Calu3 (cell line): ENCODE measurements at places on chromosomes 13 and 19.

GRCh38 chr13:102470283-102470917 is 68.6 kb upstream of the FGF14 start:
- H3K27ac ChIP-seq = no peak overlapping the region
- no peak overlapping the region for H3K4me3 ChIP-seq
- H3K27me3 ChIP-seq = no peaks in the 10 kb centered on the region
- no peak for DNase-seq
- no peaks in the 10 kb centered on the region for H3K4me1 ChIP-seq
- no peaks in the 10 kb centered on the region for H3K36me3 ChIP-seq

DNA sequence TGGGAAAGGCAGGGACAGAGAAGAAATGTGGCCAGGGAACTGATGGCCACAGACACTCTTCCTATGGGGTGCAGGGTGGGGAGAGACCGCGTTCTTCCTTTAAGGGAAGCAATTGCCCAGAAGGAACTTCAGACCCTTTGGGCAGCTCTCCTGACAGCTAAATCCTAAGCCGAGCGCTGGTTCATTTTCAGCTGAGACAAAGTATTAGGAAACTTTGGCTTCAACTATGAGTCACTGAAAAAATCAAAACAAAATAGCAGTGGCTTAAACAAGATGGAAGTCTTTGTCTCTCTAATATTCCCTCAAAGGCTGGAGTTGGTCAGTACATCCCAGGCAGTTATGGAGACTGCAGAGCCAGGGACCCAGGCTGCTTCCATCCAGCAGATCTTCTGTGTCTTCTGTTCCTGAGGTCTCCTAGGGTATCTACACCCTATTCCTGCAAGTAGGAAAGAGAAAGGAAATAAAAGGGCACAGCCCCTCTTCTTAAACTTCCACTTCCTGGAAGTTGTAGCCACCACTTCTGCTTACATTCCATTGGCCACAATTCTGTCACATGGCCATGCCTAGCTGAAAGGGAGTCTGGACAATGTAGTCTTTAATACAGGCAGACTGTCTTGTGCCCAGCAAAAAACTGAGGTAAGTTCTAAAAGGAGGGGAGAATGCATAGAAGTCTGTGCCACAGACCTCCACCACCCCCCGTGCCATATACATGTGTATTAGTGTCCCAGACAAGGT is 163.5 kb downstream of the KATNAL1 start:
- H3K4me1 ChIP-seq = peaks cover 17% of the 10 kb centered on the region
- H3K4me3 ChIP-seq = no peak overlapping the region
- DNase-seq = no peak
- H3K27me3 ChIP-seq = no peaks in the 10 kb centered on the region
- no peak overlapping the region for H3K27ac ChIP-seq
- H3K36me3 ChIP-seq = no peaks in the 10 kb centered on the region

GRCh38 chr19:7333198-7334118 is 15.3 kb upstream of the ARHGEF18 start:
- peak; percentile 16 for DNase-seq
- H3K27me3 ChIP-seq = peaks cover 20% of the 10 kb centered on the region
- no peaks in the 10 kb centered on the region for H3K4me1 ChIP-seq
- no peaks in the 10 kb centered on the region for H3K36me3 ChIP-seq

DNA sequence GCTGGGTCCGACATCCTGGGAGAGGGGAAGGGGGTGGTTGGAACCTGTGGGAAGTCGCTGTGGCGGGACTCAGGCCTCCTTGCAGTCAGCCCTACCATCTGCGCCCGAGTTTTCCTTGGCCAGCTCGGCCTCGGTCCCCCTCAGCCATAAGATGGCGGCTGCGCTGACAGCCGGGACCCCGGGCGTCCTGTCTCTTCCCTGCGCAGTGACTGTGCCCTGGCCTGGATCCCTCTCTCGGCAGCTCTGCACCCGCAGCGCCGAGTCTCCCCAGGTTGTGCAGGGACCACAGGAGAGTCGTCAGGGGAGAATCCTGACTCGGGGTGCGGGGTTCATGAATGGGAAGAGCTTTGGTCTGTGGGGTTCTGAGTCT is 345 bp downstream of the ZNF257 start:
- H3K36me3 ChIP-seq = peaks cover 9% of the 10 kb centered on the region
- H3K27me3 ChIP-seq = no peaks in the 10 kb centered on the region
- H3K4me1 ChIP-seq = no peaks in the 10 kb centered on the region
- H3K4me3 ChIP-seq = peak overlapping the region; percentile 69
- peak; percentile 1 for DNase-seq
- H3K27ac ChIP-seq = no peak overlapping the region

DNA sequence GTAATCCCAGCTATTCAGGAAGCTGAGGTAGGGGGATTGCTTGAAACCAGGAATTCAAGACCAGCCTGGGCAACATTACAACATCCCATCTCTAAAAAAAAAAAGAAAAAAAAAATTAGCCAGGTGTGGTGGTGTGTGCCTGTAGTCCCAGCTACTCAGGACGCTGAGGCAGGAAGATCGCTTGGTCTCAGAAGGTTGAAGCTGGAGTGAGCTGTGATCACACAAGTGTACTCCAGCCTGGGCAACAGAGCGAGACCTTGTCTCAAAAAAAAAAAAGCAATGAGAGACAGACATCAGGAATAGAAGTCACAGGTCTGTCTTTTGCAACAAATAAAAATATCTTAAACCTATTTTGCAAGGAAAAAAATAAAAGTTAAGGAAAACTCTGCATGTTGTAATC is 23.3 kb downstream of the TMEM38A start:
- H3K4me1 ChIP-seq = no peaks in the 10 kb centered on the region
- H3K27ac ChIP-seq = no peak overlapping the region
- peaks cover 6% of the 10 kb centered on the region for H3K36me3 ChIP-seq
- no peak overlapping the region for H3K4me3 ChIP-seq
- DNase-seq = no peak

GRCh38 chr13:92187378-92187989 is 789.1 kb downstream of the GPC5 start:
- H3K27ac ChIP-seq = no peak overlapping the region
- no peaks in the 10 kb centered on the region for H3K4me1 ChIP-seq
- DNase-seq = no peak
- H3K4me3 ChIP-seq = no peak overlapping the region

DNA sequence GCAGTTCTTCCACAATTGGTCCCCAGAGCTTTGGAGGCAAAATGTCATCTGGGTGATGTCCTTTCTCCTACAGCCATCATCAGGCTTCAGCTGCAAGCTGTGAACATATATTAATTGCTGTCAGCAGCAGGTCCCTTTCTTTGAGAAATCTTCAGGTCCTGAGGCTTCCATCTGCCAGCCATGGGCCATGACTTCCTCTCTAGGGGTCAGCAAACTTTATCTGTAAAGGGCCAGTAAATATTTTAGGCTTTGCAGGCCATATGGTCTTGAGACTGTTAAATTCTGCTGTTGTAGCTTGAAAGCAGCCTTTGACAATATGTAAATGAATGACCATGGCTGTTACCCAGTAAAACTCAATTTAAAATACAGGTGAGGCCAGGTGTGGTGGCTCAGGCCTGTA is 27.1 kb downstream of the SERP2 start:
- H3K4me1 ChIP-seq = peaks cover 23% of the 10 kb centered on the region
- H3K27ac ChIP-seq = no peak overlapping the region
- no peak overlapping the region for H3K4me3 ChIP-seq
- H3K27me3 ChIP-seq = no peaks in the 10 kb centered on the region
- no peaks in the 10 kb centered on the region for H3K36me3 ChIP-seq
- no peak for DNase-seq

GRCh38 chr19:7605490-7606222 is 10.0 kb downstream of the CAMSAP3 start:
- DNase-seq = peak; percentile 25
- no peak overlapping the region for H3K4me3 ChIP-seq
- no peaks in the 10 kb centered on the region for H3K27me3 ChIP-seq
- H3K4me1 ChIP-seq = no peaks in the 10 kb centered on the region
- H3K27ac ChIP-seq = no peak overlapping the region

DNA sequence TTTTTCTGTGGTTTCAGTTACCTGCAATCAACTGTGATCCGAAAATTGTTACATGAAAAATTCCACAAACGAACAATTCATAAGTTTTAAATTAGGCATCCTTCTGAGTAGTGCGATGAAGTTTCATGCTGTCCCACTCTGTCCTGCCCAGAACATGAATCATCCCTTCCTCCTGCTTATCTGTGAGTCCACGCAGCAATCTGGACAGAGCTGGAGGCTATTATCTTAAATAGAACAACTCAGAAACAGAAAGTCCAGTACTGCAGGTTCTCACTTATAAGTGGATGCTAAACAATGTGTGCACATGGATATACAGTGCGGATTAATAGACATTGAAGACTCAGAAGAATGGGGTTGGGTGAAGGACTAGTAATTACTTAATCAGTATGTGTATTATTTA is 583.7 kb upstream of the SPRY2 start:
- no peaks in the 10 kb centered on the region for H3K4me1 ChIP-seq
- H3K27me3 ChIP-seq = no peaks in the 10 kb centered on the region
- H3K36me3 ChIP-seq = no peaks in the 10 kb centered on the region
- no peak overlapping the region for H3K4me3 ChIP-seq
- H3K27ac ChIP-seq = no peak overlapping the region
- DNase-seq = no peak

DNA sequence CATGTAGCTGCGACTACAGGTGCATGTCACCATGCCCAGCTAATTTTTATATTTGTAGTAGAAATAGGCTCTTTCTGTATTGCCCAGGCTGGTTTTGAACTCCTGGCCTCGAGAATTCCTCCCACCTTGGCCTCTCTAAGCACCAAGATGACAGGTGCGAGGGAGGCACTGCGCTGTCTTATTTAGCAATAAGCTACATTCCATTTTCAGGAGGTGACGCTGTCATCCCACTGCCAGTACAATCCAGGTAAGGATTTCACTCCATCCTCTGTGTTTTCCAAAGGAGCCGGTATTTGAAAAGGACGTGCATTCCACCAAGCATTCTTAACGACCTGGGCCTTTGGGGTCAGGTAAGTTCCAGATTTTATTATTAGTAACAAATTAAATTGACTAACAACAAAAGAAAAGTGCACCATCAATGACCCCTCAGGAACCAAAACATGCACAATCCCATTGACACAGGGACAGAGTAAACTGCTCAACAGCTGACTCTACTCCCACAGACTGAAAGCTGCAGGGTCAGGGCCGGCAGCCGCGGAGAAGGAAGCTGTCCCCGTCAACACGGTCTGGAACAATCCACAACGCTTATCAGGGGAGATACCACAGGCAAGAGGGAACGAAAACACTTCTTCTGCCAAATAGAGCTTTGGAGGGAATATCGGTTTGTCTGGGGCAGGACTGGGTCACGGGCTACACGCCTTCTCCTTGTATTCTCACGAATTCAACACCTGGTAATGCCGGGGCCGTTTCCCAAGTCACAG is 82.8 kb downstream of the INSR start:
- H3K36me3 ChIP-seq = no peaks in the 10 kb centered on the region
- H3K4me1 ChIP-seq = no peaks in the 10 kb centered on the region
- H3K4me3 ChIP-seq = no peak overlapping the region
- DNase-seq = no peak
- no peaks in the 10 kb centered on the region for H3K27me3 ChIP-seq
- no peak overlapping the region for H3K27ac ChIP-seq

DNA sequence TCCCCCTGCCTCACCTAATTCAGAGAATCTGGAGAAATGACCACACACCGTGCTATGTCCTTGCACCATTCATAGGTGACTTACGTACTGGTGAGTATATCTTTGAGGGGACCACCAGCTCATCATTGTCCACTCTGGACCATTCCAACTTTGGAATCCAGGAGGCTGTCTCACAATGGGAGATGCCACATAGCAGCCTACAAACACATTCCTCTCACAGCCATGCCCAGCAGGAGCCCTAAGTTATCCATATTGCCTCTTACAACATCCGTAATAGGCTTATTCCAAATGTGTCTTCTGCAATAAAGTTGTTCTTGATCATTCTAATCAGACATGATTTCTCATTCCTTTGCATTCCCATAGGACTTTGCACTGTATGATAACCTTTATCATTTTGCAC is 436.7 kb downstream of the EFNB2 start:
- H3K27me3 ChIP-seq = no peaks in the 10 kb centered on the region
- no peak overlapping the region for H3K27ac ChIP-seq
- H3K4me3 ChIP-seq = no peak overlapping the region
- H3K4me1 ChIP-seq = peaks cover 47% of the 10 kb centered on the region

DNA sequence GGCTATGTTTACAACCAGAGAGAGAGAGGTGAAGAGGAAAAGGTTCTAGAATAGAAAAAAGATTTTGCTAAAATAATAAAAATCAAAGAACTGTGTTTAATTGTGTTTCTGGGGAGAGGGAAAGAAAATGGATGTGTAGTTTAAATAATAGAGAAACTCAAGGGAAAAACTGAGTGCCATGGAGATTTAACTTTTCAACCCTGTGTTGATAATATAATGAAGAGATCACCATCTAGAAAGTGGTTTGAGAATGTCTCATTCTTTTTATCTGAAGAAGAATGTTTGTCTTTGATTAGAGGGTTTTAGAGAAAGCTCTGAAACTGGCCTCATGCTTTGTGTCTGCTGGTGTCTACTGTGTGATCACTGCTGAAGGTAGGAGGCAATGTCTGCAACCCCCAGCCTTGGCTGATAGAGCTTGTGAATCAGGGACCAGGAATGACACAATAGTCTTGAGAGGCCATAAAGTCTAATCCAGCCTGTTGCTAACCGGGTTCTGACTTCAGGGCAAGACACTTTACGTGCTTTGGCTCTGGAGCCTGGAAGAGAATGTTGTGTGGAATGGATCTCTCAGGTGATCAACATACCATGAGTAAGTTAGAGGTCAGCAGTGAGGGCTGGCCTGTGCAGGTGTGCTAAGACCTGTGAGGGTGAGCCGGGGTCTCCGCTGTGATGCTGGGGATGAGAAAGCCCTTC is 5.4 kb downstream of the COL4A2 start:
- no peaks in the 10 kb centered on the region for H3K27me3 ChIP-seq
- no peak overlapping the region for H3K4me3 ChIP-seq
- no peak overlapping the region for H3K27ac ChIP-seq

GRCh38 chr13:90105276-90105675 is 1242.2 kb upstream of the MIR17HG start:
- H3K4me1 ChIP-seq = no peaks in the 10 kb centered on the region
- no peak overlapping the region for H3K4me3 ChIP-seq
- H3K36me3 ChIP-seq = no peaks in the 10 kb centered on the region
- no peak for DNase-seq
- no peaks in the 10 kb centered on the region for H3K27me3 ChIP-seq

- no peaks in the 10 kb centered on the region for H3K4me1 ChIP-seq
- no peaks in the 10 kb centered on the region for H3K36me3 ChIP-seq
- no peak for DNase-seq
- H3K27me3 ChIP-seq = no peaks in the 10 kb centered on the region
- no peak overlapping the region for H3K27ac ChIP-seq
Observed at GRCh38 chr13:42071672-42072419, 23.4 kb downstream of the DGKH start.

DNA sequence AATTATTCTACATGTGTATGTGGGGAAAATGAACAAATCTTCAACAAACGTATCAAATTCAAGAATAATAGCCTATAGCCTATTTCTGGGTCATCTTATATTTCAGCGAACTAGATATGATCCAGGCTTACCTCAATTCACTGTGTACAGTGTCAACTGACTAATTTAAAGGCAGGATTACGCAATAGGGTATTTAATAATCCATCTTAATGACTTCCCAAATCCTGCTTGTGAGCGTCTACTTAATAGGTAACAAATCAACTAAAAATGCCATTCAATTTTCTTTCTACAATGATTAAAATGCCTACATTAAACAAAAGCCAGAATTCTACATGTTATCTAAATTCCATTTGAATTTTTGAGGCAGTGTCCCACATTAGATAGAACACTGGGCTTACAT is 67.0 kb downstream of the USP12 start:
- DNase-seq = no peak
- no peaks in the 10 kb centered on the region for H3K4me1 ChIP-seq
- no peaks in the 10 kb centered on the region for H3K27me3 ChIP-seq
- H3K36me3 ChIP-seq = peaks cover 5% of the 10 kb centered on the region
